ENCODE measurements at places on chromosomes 5 and 9.

DNA sequence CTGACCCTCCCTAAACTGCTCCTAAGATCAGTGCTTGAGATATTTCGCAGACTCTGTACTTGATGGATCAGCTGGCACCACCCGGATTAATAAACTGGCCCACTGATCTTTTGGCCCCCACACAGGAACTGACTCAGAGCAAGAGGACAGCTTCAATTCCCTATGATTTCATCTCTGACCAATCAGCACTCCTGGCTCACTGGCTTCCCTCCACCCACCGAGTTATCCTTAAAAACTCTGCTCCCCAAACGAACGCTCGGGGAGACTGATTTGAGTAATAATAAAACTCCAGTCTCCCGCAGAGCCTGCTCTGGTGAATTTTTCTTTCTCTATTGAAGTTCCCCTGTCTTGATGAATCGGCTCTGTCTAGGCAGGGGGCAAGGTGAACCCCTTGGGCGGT lies 36.5 kb upstream of the CD180 start:
- no peak for DNase-seq

DNA sequence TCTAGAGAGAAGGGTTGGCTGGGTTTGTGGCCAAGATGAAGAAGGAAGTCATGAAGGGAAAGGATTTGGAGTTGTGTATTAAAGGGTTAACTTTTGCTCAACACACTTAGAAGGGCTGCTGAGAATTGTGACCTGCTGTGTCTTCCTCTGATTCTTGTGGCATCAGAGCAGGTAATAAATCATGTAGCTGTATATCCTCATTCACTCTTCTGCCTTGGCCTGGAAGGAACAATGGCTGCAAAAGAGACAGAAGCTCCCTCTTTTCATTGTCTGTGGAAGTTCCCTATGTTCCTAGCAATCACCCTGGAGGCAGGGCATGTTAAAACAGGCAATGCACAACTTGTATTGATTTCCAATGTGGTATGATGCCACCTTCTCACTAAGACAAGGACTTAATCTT lies 159.1 kb downstream of the LRRC70 start:
- no peak for DNase-seq

DNA sequence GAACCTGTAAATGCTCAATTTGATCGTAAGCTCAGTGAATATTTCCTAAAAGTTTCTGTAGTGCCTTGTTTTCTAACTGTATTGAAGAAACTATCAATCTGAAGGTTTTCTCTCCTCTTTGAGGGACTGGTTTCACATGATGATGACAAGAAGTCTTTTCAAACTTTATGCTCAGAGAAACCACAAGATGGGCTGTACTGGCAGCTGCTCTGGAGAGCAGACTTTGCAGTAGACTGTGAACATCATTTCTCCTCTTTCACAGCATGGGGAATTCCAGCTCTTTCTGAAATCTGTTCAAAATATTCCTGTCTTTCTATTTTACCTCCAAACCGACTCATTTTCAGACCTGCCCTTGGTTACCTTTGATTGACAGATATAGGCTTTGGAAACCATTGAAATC lies 194.4 kb downstream of the IZUMO3 start:
- no peak for DNase-seq

- no peak for DNase-seq
Observed at GRCh38 chr5:765948-766631, 18.4 kb downstream of the ZDHHC11B start.

DNA sequence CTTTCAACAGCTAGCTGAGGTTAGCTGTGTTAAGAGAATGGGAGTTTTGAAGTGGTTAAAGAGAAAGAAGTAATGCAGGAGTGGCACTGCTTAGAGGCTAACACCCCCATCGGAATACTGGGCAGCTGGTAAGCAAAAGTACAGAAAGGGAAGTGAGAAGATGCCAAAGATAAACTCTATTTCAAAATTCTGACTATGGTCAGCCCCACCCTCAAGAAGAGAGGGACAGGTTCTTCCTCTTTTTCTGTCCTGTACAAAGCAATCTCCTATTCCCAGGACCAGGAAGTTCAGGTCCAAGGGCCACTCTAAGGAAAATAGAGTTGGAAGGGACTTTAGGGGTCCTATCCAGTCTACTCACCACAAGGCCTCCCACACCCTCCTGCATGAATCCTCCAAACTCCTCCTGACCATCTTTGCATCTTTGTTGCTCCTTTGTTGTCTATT lies 45.9 kb upstream of the JAK2 start:
- peak; percentile 24 for DNase-seq

- no peak for DNase-seq
Observed at GRCh38 chr5:72885824-72886223, 69.4 kb downstream of the TNPO1 start.

Data from CD4-positive, alpha-beta T cell treated with Interleukin-2 at 100 ng/mL for 4 hours (primary cell).